ENCODE measurements at places on chromosomes 4 and X. TPM values are rescaled to one million over a fixed set of nuclear protein-coding genes. Genes with fewer than 3 reads are reported as not detected.

DNA sequence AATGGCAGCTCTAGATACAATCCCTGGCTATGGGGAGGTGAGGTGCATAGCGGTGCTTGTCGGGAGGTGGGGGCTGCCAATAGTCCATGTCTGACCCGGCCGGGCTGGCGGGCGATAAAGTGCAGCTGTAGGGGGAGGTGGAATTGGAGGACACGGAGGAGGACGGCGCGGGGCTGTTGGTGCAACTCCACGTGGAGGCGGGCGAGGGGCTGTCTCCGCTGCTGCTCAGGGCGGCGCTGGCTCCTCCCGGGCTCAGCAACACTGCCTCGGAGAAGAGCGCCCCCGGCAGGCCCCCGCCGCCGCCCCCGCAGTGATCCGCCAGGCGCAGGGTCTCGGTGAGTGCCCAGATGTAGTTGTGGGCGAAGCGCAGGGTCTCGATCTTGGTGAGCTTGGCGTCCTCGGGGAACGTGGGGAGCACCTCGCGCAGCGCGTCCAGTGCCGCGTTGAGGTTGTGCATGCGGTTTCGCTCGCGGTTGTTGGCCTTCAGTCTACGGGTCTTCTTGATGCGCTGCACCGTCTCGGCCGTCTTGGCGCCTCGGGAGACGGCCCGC lies 1.3 kb downstream of the NEUROG2 start:
- no peak for DNase-seq

- peak; percentile 52 for DNase-seq
Observed at GRCh38 chr4:146916479-146917076, 29.1 kb downstream of the TTC29 start.

DNA sequence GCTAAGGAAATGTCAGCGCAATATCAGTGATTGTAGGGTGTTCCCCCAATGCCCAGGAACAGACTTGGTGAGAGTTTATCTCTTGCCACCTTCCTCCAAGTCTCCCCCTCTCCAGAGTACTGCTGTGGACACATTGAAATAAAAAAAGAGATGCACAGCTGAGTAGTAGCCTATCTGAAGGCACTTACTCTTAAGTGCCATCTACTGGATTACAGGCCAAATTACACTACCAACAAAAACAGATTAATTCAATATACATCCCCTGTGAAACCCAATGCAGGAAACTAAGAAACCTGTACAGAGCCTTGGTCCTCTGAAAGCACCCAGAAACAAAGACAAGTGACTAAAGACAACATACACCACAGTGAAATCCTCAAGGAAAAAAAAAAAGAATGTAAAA lies 460.3 kb downstream of the ZIC3 start:
- DNase-seq = no peak

The MAGEA4 gene
- not detected for total RNA-seq

- no peak for DNase-seq
Observed at GRCh38 chr4:15339737-15340136, 88.1 kb upstream of the C1QTNF7 start.

DNA sequence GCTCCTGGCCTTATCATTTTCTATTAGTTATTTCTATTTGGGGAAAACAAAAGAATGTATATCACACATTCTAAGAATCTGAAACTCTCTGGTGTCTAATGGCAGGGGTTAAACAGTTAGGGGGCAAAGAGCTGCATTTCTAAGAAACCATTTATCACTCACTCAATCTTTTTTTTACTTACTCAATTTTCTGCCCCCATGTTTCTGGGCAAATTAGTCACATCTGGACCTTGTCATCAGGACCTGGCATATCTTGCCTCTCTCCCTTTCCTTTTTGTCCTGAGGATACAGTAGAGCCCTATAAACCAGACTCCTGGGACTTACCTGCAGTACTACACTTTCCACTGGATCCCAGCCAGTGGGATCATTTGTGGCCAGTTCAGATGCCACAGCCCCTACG lies 89.1 kb downstream of the ANXA3 start:
- DNase-seq = no peak

The TRIML2 gene
- not detected for total RNA-seq

GRCh38 chr4:27835851-27836250 lies 975.2 kb downstream of the STIM2 start:
- DNase-seq = no peak

DNA sequence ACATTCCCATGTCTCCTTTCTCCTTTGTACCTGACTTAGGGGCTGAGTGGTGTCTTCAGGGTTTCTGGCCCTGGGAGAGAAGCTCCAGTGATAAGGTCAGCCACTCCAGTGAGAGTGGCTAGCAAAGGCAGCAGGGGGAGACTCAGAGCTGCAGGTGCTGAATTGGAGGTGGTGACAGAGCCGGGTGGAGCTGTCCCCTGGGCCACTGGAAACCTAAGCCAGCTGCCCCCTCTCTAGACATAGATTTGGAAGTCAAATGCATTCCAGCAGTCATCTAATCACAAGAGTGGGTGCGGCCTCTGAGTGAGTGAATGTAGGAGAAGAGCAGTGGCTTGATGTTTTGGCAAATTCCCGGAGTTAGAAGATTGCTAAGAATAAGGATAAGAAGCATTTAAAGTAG lies 28.5 kb downstream of the TRIM2 start:
- no peak for DNase-seq

DNA sequence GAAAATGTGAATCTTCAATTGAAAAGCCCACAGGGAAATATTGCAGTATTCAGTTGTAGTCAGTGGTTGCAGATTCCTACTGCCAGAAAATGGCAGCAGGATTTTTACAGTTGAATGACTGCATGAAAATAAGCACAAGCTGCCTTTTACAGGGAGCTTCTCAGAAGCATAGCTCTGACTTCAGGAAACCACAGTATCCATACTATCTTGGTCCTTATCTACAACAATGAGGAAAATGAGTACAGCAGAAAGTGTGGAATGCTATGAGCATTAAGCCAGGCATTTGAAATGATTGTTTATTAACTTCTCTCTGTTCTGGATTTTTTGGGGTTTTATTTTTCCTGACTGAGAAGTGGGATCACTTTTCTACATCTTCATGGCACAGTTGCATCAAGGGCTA lies 34.6 kb upstream of the PRRG1 start:
- no peak for DNase-seq

- DNase-seq = no peak
Observed at GRCh38 chr4:123737156-123737555, 340.6 kb downstream of the SPRY1 start.

DNA sequence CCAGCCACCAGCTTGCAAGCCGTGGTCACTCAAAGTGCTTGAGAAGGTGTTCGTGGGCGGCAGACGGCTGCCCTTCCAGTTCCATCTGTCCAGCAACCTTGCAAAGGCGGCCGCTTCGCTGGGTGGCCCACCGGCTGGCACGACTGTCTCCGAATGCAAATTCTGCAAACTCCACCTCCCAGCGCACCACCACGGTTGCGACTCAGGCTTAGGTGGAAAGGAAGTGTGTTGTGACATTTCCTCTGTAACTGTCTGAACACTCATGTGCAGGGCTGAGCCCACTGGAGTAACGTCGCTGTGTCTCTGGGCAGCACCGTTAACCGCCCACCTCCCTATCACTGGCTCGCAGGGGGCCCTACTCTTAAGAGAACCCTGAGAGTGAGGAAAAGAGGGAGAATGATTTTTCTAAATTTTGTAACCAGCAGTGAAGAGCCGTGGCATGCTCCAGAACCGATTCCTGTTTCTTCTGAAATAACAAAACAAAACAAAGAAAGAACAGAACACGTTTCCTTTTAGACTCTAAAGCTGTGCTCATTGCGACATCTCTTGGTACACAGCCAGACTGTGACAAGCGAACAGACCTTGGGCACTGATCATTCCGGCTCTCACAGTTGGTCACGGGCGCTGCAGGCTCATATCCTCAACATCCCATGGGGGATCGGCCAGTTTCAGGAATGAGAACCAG lies at the start of gene P2RY8:
Gene P2RY8 (minus strand): TSS at position 155 of the 685 bp plus-strand sequence. CDS start 70,627 bp downstream, outside the sequence.
- DNase-seq = peak; percentile 1

- no peak for DNase-seq
Observed at GRCh38 chr4:113056318-113056717, 6.9 kb downstream of the ANK2 start.

- DNase-seq = no peak
Observed at GRCh38 chr4:147494301-147494700, 13.4 kb downstream of the EDNRA start.

Data from bronchial epithelial cell (primary cell).